Activated CD8-positive, alpha-beta memory T cell treated with anti-CD3 and anti-CD28 coated beads for 1 hour (primary cell): ENCODE measurements at places on chromosomes 7 and 10.

DNA sequence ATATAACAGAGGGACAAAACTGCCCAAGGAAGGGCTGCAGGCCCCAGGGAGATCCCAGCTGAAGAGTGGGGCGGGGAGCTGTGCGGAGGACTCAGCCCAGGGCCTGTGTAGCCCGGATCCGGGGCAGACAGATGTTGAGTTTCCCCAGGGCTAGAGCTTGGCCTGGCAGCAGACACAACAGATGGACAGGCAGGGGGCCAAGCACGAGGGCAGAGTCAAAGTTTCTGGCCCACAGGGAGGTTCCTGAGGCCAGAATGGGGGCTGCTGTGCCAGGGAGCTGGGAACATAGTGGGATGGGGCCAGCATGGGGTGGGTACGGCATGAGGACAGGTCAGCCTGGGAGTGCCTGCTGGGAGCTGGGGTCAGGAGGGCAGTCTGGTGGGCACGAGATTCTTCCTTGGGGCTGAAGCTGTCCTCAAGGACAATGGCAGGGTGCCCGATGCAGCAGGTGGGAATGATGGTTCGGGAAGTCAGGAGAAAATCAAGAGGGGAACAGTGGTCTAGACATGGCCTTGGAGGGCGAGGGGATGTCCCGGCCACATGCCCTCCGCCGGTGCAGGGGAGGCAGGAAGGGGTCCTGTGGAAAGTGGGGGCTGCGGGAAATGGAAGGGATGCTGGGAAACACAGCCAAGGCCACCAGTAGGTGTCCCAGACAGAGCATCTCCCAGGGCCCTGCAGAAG is 519.1 kb upstream of the FOXK1 start:
- DNase-seq: no peak

DNA sequence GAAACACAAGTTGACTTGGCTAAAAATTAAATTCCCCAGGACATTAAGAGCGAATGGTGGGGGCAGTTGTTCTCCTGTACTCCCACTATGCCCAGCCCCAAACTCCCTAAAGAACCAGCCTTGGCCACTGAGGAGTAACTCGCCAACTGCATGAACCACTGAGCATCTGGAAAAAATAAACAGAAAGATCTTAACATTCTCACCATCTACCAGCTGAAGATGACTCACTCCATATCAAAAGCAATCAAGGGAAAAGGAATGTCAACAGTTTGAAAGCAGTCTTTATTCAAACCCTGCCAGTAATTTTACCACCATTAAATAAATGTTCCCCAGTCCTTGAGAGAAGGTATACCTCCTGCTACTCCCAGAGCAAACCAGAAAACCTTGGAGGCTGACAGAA is 45.4 kb downstream of the CTTNBP2 start:
- DNase-seq: no peak

- no peak for DNase-seq
Observed at GRCh38 chr10:100172349-100172748, 13.5 kb downstream of the ERLIN1 start.

- DNase-seq: no peak
Observed at GRCh38 chr7:5610500-5611186, 170.8 kb downstream of the RNF216 start.

GRCh38 chr7:136687693-136688322 is 180.6 kb upstream of the CHRM2 start:
- DNase-seq: no peak
